Nephron progenitor cell (in vitro differentiated cells): ENCODE measurements at places on chromosomes 4 and X.

DNA sequence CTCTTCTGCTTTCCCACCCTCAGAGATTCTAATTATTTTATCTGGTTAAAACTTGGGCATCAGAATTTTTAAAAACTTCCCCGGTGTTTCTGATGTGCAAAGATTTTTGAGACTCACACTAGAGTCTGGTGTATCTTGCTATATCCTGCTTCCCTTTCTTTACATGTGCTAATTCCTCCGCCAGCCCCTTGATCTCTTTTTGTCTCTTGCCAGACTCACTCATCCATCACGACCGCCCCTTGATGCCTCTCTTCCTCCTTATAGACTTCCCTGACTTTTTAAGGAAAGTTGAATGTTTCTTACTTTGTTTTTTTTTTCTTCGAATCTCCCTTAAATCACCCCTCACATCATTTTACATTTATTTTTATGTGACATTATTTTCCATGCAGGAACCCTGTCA lies 274.9 kb upstream of the PITX2 start:
- DNase-seq: peak; percentile 9

DNA sequence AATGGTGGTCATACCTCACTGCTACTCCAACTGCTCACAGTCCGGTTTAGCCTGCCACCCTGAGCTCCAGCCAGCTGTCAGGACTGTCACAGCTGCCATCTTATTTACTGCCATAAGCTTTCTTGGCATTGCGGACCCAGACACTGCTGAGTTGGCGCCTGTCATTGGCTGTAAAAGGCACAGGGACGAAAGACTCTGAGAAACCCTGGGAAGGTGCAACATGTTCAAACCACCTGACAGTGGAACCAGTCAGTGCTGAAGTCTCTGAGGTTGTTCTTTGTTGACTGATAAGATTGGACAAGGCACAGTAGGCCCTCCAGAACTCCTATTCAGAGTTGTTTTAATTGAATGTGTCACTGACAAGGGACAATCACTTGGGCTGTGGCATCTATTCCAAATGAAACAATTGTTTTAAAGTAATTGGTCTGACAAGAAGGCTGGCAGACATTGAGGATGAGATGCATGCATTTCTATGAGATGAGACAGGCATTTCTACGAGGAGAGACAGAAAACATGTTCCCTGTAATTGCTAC lies 927.8 kb downstream of the STPG2 start:
- no peak for DNase-seq

- no peak for DNase-seq
Observed at GRCh38 chr4:112318239-112319142, 21.3 kb downstream of the ALPK1 start.

DNA sequence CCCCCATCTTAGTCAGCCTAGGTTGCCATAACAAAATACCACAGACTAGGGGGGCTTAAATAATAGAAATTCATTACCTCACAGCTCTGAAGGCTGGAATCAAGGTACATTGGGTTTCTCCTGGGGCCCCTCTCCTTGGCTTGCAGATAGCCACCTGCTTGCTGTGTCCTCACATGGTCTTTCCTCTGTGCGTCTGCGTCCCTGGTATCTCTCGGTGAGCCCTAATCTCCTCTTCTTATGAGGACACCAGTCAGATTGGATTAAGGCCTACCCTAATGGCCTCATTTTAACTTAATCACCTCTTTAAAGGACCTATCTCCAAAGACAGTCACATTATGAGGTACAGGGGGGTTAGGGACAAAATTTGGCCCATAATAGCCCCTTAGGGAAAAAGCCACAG lies 98.0 kb downstream of the SH3KBP1 start:
- no peak for DNase-seq

GRCh38 chr4:144663834-144664475 lies 18.0 kb downstream of the HHIP start:
- DNase-seq: no peak

- DNase-seq: no peak
Observed at GRCh38 chr4:28868841-28869240, 1851.3 kb upstream of the PCDH7 start.

DNA sequence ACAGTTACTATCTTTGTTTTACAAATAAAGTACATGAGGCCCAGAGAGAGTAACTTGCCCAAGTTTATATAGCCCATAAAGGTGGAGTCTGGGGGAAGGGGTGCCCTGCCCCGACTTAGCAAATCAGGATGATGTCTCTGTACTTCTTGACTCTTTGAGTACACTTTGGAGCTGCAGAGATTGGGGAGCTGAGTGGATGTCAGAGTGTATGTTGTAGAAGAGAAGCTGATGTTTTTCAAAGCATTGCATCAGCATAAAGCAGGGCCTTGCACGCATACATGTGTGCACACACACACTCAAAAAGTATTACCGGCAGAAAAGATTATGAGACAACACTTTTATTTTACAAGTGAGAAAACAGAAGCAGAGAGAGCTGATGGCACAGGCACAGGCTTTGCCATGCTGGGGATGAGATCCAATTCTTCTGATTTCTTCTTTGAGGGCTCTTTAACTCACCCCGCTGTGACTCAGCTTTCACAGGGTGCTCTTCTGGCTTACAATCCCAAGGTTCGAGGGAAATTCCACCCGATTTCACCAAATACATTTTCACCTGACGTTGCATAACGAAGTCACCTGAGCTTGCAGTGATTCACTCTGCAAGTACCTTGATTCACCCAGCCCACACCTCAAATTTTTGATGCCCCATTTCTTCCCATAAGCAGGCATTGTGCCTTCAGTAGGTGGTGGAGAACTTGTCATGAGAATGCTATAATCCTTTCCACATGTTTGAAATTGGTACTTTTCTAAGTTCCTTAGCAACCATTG lies 292.8 kb upstream of the BOD1L1 start:
- DNase-seq: no peak

- no peak for DNase-seq
Observed at GRCh38 chrX:32877592-32877991, 333.8 kb downstream of the DMD start.

DNA sequence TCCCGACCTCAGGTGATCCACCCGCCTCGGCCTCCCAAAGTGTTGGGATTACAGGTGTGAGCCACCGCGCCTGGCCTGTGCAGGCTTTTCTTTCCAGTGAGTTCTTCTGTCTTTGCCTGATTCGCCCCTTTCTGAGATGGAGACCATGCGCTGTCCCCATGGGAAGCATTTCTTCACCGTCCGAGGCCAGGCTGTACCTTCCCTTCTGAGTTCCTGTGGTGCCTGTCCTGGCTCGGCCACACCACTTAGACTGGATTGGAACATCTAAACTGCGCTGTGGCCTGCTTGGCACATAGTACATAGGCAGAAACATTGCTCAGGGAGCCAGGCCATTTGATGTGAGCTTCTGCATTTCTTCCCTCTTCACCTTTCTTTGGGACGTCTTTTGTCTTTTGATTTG lies 23.7 kb downstream of the FAM193A start:
- no peak for DNase-seq

GRCh38 chr4:53156896-53157295 lies 209.0 kb downstream of the SCFD2 start:
- DNase-seq: no peak

- no peak for DNase-seq
Observed at GRCh38 chr4:84952004-84952403, 14.5 kb downstream of the WDFY3 start.

DNA sequence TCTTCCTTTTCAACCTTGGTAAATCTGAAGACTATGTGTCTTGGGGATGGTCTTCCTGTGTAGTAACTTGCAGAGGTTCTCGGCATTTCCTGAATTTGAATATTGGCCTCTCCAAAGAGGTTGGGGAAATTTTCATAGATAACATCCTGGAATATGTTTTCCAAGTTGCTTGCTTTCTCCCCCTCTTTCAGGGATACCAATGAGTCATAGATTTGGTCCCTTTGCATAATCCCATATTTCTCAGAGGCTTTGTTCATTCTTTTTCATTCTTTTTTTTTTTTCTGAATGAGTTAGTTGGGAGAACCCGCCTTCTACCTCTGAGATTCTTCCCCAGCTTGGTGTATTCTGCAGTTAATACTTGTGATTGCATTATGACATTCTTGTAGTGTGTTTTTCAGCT lies 549.2 kb upstream of the AMOT start:
- DNase-seq: no peak

GRCh38 chr4:187992971-187993370 lies 2.6 kb upstream of the ZFP42 start:
- no peak for DNase-seq

DNA sequence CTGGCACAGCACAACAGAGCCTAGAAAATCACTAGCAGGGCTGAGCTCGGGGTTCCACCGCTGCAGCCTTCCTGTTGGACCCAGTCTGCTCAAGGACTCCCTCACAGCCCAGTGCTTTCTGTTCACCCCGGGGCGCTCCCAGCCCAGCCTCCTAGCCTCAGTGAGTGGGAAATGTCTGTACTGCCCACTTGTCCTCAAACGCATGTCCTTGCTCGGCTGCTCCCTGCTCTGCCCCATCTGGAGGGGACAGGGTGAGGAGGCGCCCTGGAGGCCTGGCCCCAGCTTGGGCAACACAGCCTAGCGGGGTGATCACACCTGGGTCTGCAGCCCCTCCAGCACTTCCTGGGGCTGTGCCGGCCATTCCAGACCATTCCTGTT lies 11.9 kb upstream of the CCNQ start:
- DNase-seq: no peak

DNA sequence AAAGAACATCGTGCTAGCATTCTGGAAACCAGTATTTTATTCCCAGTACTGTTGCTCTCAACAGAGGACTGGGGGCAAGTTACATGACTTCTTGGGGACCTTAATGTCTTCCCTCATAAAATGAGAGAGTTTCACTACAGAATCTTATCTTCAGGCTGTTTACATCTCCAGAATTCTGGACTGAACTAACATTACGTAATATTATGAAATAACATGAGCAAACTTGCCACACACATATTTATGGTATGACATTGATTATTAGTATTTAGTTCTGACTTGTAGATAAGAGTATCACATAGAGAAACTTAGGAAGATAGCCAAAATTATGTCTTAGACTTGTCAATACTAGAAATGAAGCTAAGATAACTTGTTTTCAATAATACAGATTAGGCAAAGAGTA lies 68.0 kb downstream of the NFKB1 start:
- DNase-seq: no peak

DNA sequence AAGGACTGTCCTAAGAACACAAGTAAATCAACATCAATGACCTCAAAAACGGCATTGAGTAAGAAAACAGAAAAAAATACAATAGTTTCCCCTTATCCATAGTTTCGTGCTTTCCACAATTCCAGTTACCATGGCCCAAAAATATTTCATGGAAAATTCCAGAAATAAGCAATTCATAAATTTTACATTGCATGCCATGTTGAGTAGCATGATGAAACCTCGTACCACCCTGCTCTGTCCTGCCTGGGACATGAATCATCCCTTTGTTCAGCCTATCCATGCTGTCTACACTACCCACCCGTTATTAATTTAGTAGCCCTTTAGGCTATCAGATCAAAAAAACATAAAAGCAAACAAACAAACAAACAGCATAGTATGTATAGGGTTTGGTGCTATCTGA lies 51.1 kb downstream of the KLF3 start:
- no peak for DNase-seq

- no peak for DNase-seq
Observed at GRCh38 chrX:34612036-34612435, 45.0 kb downstream of the TMEM47 start.

- DNase-seq: no peak
Observed at GRCh38 chr4:36207831-36208520, 36.3 kb downstream of the ARAP2 start.

DNA sequence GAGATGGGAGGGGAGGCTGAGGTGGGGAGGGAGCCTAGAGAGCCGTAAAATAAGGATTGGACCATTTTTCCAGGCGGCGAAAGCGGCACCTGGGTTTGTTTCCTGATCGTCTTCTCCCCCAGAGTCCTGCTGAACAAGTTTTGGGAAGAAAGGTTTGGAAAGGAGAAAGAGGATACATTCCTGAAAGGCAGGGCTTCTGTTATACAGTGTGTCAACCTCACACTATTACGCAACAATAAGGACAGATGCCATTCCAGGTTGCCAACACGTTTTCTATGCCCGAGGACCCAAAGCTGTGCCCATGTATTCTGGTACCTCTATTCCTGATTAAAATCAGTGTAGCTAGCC lies 658 bp downstream of the SCOC start:
- no peak for DNase-seq

- no peak for DNase-seq
Observed at GRCh38 chrX:43618366-43619205, 37.5 kb upstream of the MAOA start.

DNA sequence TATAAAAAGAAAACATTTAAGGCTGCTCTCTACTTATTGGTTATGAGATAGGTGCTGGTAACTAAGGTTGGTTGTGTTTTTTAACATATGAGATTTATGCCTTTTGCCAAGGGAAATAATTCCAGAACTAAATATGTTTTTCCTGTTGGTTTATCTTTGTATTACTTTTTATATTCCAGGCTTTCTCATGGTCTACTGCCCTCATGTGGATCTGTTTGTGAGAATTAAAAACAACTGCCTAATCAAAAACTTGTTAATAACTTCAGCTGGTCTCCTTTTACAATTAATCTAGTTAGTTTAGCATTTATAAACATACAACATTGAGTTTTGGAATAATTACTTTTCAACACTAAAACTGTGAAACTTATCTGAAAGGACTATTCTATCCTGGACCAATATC lies 1208.3 kb downstream of the ADGRL3 start:
- no peak for DNase-seq

DNA sequence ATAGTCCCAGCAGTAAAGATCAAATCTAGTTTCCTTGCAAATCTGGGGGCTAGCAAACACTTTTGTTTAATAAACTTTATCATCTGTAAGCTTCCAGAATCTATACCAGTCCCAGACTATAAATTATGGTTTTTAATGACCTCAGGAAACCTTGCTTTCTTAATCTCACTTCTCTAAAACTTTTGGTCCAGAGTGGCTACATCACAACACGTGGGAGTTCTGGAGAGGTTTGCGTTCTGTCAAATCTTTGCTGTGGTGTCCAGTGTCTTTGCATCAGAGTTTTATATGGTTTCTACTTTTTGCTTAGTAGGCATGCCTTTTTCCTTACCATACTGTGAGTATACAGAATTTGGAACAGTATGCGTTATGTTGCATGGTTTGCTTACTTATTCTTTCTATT lies 193.9 kb downstream of the ANK2 start:
- DNase-seq: no peak

GRCh38 chr4:100511896-100512295 lies 5.9 kb downstream of the EMCN start:
- DNase-seq: no peak

DNA sequence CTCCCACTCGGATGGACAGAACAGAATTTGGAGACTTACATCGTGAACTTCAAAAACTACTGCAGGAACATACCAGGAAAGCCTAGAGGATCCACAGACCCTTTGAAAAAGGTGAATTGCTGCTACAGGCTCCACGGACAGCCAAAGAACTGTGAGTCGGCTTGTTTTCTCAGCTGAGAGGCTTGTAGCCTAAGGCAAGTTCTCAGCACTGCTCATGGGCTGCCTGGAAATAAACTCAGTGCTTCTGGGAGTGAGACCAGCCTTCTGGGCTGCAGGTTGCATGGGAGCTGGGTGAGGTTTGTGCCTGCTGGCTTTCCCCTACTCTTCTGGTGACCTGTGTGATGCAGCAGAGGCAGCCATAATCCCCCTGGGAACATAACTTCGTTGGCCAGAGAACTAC lies 1397.6 kb downstream of the FAM133A start:
- DNase-seq: no peak
